ENCODE measurements at places on chromosomes 1 and 21.
A peak's percentile ranks its signal among the peaks of the same experiment; 100 is the strongest.

- DNase-seq, result no peak
These were observed 14.7 kb upstream of the RAP1A start for GRCh38 chr1:111604931-111605330.

DNA sequence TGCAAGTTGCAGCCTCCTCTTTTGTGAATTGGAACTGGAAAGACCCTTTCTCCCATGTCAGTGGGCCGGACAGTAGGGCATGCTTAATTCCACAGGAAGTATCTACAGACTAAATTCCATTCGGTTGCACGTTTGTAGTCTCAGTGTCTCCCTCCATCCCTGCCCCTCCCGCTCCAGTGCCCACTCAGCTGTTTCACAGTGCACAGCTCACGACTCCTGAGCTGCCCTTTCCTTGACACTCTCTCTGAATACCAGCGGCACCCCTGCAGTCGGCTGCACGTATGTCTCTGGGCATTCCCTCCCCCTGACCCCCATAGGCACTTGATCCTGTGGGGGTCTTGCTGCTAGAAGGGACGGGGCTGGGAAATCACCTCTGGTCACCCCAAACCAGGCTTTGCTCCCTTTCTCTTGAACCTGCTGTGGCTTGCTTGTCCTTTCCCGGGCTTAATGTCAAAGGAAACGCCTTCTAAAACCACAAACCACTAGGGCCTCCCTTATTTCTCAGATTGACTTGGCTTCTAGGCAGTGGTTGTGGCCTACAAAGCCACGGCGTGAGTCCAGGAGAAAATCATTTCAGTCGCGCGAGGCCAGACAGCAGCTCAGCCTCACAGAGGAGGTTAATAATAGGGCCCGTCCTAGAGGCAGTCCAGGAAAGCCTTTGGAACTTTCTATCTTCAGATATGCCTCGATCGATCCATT, 365.3 kb upstream of the PROX1 start:
- no peak for DNase-seq

DNA sequence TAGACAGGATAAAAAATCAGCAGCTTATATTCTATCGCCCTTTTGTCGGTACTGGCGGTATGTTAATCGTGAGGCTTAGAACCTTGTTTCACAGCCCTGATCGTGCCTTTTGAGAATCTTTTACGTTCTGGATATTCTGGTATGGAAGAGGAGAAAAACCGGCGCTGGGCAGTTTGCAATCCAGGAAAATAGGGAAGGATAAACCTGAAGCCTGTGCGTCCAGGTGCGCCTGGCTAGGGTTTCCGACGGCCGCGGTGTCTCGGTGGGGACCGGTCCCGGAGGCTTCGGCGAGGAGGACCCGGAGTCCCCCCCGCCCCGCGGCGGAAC, 258 bp upstream of the SYPL2 start:
- no peak for DNase-seq

DNA sequence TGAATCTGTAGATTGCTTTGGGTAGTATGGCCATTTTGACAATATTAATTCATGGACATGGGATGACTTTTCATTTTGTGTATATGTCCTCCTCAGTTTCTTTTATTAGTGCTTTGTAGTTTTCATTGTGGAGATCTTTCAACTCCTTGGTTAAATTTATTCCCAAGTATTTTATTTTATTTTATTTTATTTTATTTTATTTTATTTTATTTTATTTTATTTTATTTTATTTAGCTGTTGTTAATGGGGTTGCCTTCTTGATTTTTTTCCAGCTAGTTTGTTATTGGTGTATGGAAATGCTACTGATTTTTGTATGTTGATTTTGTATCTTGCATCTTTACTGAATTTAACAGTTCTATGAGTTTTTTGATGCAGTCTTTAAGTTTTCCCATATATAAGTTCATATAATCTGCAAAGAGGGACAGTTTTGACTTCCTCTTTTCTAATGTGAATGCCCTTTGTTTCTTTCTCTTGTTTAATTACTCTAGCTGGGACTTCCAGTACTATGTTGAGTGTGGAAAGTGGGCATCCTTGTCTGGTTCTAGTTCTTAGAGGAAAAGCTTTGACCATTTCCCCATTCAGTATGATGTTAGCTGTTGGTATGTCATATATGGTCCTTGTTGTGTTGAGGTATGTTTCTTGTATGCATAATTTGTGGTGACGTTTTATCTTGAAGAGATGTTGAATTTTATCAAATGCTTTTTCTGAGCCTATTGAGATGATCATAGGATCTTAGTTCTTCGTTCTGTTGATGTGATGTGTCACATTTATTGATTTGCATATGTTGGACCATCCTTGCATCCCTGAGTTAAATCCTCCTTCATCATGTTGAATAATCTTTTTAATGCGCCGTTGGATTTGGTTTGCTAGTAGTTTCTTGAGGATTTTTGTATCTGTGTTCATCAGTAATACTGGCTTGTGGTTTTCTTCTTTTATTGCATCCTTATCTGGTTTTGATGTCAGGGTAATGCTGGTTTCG, 14.3 kb downstream of the CEPT1 start:
- no peak for DNase-seq

GRCh38 chr1:186291271-186291670, 83.8 kb downstream of the TPR start:
- DNase-seq, result no peak

DNA sequence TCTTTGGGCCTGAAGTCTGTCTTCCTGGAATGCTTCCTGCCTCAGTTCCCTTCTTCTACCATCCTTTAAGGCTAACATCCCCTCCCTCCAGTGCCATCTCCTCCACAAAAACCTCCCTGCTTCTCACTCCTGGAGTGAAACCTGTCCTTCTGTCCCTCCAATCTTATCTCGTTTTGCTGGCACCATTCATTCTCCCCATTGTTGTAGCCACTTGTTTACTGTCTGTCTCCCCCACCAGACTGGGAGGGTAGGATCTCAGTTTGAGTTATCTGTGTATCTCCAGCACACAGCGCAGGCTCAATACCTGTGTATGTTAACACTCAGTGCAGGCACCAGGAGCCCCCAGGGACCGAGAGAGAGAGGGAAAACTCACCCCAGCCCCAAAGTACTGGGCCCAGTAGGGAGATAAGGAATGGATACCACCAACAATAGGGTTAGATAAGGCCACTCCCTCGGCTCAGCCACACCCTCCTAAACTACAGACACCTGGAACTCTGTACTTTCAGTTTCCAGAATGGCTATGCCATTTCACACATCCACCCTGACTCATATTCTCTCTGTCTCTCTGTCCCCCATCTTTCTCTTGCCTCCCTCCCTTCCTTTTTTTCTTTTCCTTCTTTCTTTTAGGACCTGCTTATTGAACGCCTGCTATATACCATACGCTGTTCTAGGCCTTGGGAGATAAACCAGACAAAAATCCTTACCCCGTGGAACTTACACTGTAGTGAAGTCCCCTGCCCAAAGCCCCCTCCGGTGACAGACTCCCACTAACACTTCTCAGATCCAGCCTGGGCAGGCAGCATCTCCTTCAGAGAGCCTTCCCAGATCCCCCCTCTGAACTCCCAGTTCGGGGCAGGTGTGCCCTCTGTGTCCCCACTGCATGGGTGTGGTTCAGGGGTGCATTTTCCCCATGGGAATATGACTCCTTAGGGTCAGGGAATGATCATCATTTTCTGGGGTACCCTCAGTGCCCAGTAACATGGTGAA, 3.3 kb upstream of the SSBP3 start:
- no peak for DNase-seq

DNA sequence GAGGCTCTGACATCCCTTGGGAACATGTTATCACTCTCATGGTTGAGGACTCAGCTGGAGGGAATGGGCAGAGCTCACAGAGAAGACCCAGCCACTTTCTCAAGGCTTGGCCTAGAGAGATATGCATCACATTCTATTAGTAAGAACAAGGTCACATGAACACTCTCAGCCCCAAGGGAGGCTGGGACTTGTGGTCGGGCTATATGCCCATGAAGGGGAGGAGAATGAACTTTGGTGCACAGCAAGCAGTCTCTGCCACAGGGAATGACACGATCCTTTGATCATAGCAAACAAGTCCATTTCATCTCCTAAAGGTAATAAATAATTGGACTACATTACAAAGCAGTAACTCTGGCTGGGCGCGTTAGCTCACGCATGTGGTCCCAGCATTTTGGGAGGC, 105.7 kb downstream of the SYF2 start:
- no peak for DNase-seq

DNA sequence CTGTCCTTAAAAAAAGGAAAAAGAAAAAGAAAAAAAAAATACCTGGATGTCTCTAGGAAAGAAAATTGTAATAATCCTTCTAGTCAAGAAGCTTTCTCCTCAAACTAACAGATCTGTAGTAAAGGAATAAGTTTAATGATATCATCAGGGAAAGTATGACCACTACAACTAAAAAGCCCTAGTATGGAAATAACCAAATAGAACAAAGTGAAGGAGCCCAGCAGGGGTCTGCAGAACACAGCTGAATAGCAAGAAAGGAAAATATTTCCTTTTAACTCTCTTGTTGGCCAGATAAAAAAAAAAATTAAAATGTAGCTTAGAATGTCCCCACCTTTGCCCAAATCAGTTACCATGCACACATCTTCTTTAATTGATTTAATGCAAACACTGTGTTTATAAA, 43.2 kb downstream of the PRRX1 start:
- DNase-seq, result no peak

GRCh38 chr1:38084700-38085099, 38.1 kb upstream of the POU3F1 start:
- DNase-seq, result no peak

GRCh38 chr1:45802343-45803298, 791 bp upstream of the MAST2 start:
- DNase-seq, result peak; percentile 31

DNA sequence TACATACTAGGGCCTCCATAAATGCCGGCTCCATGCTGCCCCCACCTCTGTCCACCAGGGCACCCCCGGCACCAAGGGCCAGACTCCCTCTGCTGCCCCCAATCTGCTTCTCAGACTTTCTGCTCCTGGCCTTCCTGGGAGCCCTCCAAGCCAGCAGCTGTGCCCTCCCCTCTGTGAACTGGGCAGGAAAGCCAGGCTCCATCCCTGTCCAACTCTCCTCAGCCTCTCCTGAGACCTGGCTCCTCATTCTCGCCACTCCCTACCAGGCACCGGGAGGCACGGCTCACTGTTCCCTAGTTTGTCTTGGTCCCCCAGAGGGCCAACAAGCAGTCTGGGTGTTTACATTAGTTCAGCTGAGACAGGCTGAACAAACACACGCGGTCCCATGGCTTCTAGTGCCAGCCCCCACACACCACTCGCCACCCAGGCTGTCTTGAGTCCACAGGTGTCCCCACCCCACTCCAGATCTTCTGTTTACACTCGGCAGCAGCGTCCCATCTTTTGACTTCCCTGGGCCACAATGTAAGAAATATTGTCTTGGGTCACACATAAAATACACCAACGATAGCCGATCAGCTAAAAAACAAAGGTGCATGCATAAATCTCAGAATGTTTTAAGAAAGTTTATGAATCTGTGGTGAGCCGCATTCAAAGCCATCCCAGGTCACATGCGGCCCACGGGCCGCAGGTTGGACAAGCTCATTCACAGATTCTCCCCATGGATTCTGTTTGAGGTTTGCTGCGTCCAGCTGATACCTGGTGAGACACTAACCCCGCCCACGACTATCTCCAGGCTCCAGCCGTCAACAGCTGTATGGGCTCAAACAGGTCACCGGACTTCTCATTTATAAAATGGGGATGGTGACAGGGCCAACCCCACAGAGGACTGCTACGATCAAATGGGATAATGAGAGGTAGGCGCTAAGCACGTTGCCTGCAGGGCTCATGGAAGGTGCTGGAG, 29.5 kb upstream of the ECE1 start:
- no peak for DNase-seq

DNA sequence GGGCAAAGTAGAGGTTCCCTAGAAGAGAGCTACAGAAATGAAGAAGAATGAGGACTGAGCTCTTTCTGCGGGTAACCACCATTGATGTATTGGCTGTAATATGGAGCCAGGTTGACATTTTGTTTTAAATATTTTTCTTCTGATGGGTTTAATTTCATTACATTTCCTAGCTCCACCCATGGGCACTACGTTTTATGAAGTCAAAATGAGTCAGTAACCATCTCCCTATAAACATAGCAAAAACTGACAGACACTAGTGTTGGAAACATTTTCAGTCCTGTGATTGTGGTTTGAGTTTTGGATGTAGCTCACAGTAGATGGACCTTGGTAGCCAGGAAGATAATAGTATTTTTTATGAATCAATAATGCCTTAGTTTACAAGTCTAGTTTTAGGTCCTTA, 470.4 kb upstream of the B3GALT2 start:
- no peak for DNase-seq

DNA sequence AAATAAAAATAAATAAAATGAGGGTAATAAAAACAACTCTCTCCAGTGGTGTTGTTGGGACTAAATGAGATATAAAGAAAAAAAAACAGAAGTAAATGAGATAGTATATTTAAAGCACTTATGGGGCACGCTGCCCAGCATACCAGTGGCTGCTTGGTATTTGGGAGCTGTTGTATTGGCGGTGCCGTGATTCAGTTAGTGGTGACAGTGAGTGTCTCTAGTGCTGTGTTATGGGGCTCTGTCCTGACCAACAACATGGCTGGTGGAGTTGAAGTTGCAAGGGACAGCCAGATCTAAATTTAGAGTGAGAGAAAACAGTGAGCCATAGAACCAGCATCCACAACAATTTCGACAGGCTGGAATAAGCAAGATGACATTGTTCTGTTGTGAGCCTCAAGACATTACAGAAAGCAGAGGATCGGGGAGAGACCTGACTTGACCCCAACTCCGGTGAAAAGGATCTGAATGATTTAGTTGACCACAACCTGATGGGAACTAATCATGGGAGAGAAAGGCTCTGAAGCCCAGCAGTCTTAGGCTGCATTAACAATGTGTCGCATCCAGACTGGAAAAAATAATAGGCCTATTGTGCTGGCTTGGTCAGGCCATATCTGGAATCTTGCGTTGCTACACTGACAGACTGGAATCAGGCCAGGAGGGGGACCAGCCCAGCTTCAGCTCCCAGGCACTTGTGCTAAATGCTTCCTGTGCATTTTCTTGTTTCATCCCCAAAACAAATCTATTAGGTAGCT, 2.4 kb upstream of the MFSD2A start:
- DNase-seq, result no peak

DNA sequence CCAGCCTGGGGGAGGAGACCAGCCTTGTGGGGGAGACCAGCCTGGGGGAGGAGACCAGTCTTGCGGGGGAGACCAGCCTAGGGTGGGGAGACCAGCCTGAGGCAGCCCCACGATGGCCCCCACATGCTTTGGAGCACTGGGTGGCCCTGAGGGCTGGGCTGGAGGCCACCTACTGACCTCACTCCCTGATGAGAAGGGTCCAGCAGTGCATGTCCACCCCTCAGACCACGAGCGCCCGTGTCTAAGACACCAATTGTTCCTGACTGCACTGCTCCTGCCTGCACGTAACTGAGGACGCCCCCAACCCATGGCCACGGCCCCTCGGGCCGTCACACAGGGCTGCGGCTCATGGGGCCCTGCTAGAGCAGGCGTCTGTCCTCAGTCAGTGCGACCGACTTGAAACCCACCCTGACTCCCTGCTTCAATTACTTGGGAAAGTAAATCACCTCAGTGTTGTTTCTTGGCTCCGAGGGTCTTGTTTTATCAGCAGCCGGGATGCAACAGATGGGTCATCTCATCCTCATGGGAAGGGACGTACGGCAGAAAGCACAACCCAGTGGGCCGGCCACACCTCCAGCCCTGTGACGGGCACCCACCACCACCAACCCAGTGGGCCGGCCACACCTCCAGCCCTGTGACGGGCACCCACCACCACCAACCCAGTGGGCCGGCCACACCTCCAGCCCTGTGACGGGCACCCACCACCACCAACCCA, at the start of gene SPATC1L:
SPATC1L (minus strand) TSS at position 550 of the 715 bp plus-strand sequence. CDS start 1,643 bp downstream, outside the sequence.
- DNase-seq, result no peak

Data from GOT3 (cell line).